ENCODE measurements at places on chromosomes 2 and 18. TPM values are rescaled to one million over a fixed set of nuclear protein-coding genes. Genes with fewer than 3 reads are reported as not detected.

- DNase-seq = no peak
Measured at GRCh38 chr2:41821167-41821566, 226.7 kb upstream of the PKDCC start.

Gene VWC2L
- not detected for polyA plus RNA-seq

- no peak for DNase-seq
Measured at GRCh38 chr2:168006498-168006897, 240.9 kb downstream of the STK39 start.

Gene KCNG2
- polyA plus RNA-seq = not detected

DNA sequence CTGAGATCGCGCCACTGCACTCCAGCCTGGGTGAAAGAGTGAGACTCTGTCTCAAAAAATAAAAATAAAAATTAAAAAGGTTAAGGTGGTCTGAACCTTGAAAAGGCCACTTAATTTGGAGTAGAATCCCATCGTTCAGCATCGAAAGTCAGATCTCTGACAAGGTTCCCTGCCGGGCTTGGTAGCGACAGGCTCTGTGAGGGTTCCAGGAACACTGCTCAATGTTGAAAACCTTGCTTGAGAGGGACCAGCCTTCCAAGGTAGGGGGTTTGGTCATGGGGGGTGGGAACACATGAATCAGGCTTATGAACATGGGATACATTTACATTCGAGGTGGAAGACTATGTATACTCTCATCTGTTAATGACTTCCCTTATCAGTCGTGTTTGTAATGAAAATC is 232.2 kb downstream of the FHOD3 start:
- no peak for DNase-seq

GRCh38 chr18:53402670-53403069 is 821.8 kb downstream of the MBD2 start:
- DNase-seq = no peak

Gene RABL2A
- 15.4 TPM for polyA plus RNA-seq

DNA sequence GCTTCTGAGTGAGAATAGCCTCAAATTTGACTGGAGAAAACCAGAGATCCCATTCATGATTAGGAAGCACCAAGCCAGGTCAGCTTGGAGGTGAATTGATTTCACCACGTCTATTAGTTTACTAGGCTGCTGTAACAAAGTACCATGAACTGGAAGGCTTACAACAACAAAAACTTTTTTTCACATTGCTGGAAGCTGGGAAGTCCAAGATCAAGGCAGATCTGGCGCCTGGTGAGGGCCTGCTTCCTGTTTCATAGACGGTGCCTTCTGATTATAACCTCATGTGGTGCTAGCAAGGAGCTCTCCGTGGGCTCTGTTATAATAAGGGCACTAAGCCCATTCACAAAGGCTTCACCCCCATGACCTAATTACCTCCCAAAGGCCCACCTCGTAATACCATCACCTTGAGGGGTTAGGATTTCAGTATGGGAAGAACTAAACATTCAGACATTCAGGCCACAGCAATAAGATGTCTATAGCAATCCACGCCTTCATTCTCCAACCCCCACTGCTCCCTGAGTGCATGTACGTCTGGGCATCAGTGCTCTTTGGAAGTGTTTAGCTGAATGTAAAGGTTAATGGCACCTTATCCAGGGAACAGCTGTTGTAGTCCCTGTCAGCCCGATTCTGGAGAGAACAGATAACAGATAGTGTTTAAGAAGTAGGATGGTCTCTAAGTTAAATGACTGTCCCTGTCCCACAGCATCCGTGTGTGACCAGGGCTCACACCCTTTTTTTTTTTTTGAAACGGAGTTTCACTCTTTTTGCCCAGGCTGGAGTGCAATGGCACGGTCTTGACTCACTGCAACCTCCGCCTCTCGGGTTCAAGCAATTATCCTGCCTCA is 89.2 kb downstream of the SOCS6 start:
- DNase-seq = no peak

- no peak for DNase-seq
Measured at GRCh38 chr2:7919510-7919909, 762.3 kb upstream of the ID2 start.

DNA sequence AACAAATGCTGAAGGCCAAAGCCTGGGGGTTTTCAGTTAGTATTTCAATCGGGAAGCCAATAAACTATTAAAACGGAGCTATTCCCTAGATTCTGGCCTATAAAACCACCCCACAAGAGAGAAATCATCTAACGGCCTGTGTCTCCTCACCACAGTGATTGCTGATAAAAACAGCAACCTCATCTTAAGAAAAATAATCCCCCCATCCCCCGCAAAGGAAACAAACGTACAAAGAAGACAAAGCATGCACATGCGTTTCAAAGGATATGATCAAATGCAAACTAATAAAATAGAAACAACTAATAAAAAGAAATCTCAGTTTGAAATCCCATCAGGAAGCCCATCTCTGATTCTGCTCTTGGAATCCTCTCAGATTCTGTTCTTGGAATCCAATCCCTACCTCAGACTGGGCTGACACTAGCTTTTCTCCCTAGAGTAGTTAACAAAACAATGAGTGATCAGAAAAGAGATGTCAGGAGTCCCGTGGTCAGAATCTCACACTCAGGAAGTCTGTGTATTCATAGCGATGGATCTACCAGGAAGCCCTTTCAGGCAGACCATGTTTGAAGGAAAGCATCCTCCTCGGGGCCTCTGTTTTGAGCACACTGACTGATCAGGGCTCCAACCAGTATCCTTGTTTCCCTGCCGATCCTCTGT is 150.7 kb downstream of the THADA start:
- DNase-seq = no peak

Gene EFHD1
- not detected for polyA plus RNA-seq

GRCh38 chr2:197889041-197889440 is 84.6 kb downstream of the PLCL1 start:
- DNase-seq = no peak

DNA sequence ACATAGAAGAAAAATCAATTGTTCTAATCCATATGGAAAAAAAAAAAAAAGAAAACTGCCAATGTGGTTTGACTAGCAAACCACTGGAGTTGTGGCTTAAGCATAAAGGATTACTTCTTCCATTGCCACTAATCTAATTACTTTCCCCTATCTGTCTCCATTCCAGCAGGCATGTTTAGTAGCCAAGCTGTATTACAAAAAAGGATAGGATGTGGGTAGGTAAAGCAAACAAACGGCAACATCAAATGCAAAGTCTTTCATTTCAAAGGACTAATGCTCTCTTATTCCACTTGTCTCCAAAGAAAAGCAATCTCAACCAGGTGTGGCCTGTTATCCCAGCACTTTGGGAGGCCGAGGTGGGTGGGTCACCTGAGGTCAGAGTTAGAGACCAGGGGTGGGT is 36.5 kb downstream of the SLC8A1 start:
- DNase-seq = no peak

DNA sequence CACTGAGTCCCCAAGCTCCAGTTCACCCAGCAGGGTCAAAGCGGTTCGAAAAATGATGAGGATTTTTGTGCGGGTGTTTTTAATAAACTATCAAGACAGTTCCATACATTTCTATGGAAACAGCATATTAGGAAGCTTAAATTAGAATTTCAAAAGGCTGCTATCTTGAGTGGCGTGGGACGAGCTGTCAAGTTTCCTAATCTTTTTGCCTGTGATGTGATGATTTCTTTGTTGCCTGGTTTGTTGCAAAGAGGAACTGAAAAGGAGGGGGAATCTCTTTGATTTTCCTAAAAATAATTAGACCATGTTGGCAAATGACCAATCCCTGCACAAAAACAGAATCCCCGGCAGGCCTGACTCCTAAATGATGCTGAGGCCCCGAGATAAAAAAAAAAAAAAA is 66.1 kb upstream of the ATG16L1 start:
- DNase-seq = no peak

Gene CD302
- 0.94 TPM for polyA plus RNA-seq

Gene KYNU
- polyA plus RNA-seq = 4.4 TPM

Gene RUFY4
- polyA plus RNA-seq = not detected

GRCh38 chr2:10144771-10145518 is 22.4 kb downstream of the RRM2 start:
- DNase-seq = no peak

Gene TEX44
- not detected for polyA plus RNA-seq

GRCh38 chr2:71787476-71788185 is 334.3 kb downstream of the DYSF start:
- no peak for DNase-seq

- no peak for DNase-seq
Measured at GRCh38 chr2:197937814-197938213, 133.4 kb downstream of the PLCL1 start.

DNA sequence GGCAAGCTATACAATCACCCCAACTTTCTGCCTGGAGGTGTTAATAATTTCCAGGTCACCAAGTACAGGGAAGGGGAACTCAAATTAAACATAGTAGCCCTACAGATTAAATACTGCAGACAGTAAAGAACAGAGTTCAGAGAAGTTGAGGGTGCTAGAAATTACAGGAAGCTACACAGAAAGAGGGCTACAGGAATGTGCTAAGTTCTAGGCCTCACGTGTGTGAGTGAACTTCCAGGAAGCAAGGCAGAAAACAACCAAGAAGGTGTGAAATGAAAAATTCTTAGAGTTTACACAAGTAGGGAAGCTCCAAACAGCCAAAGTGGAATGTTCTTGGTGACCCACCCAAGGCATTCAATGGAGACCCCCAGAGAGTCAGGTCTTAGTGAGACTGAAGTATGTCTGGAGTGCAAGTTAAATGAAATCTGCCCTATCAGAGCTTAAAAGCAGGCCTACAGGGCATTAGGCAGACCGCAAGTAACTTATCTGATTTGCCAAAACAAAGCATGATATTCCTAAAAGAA is 58.1 kb upstream of the RNU4ATAC start:
- DNase-seq = peak; percentile 39

- no peak for DNase-seq
Measured at GRCh38 chr2:109295781-109296117, 166.7 kb downstream of the SH3RF3 start.

DNA sequence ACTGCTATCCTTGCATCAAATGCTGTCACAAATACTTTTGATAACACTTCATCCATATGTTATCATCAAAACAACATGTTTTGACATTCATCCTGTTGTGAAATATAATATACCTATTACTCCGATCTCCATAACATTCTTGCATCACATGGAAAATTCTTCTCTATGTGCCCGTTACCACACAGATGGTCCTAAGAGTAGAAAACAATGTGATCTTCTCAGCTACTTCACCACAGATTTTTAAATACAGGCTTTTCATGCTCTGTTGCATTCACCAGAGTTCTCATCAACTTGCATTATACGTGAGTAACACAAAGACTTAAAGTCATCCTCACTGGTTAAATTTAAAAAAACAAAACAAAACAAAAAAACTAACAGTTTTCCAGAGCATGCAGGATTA is 1603.3 kb upstream of the ZEB2 start:
- DNase-seq = no peak

Gene TMEM169
- 1.0 TPM for polyA plus RNA-seq

GRCh38 chr18:10444314-10445006 is 10.0 kb upstream of the APCDD1 start:
- DNase-seq = no peak

DNA sequence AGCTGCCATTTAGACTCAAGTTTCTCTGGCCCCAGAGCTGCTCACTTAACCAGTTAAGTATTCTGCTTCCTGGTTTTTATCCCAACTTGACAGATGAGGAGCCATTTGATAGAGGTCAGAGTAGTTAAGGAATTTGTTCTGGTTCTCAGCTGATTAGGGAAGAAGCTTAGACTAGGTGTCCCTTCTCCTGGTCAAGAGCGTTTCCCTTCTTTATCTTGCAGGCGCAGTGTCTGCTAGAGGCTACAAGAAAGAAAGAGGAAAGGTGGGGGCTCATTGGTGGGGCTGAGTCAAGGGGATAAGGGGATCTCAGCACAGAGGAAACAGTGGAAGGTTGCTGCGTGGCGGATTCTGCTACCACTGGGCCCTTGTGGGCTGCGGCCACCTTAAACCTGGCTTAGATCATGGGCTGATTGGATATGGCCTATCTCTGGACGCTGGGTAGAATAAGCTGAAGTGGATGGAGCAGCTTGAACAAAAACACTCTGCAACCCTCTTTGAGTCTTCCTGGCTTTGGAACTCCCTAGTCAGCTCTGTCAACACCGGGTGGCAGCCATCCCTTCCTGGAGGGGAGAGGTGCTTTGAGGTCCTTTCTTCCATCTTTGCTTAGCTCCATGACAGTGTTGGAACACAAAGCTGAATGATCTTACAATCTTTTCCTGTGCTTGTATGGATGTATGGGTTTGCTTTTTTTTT is 70.8 kb downstream of the QPCT start:
- DNase-seq = no peak

Gene NAT8
- polyA plus RNA-seq = not detected

- DNase-seq = no peak
Measured at GRCh38 chr2:73033142-73033765, 38.3 kb downstream of the SFXN5 start.

Gene GRHL1
- polyA plus RNA-seq = 0.52 TPM

DNA sequence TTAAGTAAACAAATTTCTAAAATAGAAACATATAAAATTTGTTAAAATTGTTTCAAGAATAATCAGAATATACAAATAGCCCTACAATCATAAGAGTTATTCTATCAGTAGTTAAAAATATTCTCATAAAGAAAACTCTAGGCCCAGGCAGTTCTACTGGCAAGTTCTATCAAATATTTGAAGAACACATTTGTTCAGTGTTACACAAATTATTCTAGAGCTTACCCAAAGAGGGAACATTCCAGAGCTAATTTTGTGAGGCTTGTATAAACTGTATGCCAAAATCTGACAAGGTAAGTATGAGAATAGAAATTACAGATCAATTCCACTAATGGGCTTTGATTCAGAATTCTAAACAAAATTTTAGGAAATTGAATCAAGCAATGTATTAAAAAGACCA is 241.4 kb upstream of the FBXO11 start:
- no peak for DNase-seq

GRCh38 chr18:4309227-4309626 is 145.9 kb downstream of the DLGAP1 start:
- no peak for DNase-seq

Gene DPYSL5
- not detected for polyA plus RNA-seq

Gene DNER
- polyA plus RNA-seq = not detected

- no peak for DNase-seq
Measured at GRCh38 chr2:57146951-57147350, 899.7 kb upstream of the VRK2 start.

DNA sequence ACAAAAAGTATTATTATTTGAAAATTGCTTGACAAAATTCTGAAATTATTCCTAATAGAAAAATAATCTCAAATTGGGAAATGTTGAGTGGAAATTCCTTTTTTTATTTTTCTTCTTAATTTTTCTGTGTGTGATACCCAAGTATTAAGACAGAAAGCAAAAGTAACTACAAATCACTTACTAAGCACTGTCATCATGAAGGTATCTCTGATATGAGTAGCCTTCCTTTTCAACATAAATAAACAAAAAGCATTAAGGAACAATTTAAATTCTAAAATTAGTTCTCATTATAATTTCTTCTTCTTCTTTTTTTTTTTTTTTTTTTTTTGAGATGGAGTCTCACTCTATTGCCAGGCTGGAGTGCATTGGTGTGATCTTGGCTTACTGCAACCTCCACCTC is 174.2 kb upstream of the RBMS1 start:
- no peak for DNase-seq

All from immature natural killer cell (primary cell).